ENCODE measurements at places on chromosomes 6 and 20.
A peak's percentile ranks its signal among the peaks of the same experiment; 100 is the strongest.

DNA sequence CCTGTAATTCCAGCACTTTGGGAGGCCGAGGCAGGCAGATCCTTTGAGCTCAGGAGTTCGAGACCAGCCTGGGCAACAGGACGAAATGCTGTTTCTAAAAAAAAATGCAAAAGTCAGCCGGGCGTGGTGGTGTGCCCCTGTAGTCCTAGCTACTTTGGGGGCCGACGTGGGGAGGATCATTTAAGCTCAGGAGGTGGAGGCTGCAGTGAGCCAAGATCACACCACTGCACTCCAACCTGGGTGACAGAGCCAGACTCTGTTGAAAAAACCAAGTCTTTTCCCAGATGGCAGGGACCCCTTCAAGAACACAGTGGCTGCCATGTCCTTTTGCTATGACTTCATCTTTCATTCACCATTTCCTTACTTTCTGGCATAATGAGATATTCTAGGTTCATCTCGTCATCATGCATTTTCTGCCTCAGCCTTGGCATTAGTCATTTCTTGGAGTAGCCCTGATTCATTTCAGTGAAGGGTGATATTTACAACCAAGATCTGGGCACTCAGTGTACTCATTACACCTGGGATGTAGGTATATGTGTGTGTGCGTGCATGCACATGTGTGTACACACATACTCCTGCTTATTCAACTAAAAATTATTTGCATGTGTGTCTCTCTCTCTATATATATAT, 61.4 kb upstream of the TOX2 start:
- no peak for DNase-seq

DNA sequence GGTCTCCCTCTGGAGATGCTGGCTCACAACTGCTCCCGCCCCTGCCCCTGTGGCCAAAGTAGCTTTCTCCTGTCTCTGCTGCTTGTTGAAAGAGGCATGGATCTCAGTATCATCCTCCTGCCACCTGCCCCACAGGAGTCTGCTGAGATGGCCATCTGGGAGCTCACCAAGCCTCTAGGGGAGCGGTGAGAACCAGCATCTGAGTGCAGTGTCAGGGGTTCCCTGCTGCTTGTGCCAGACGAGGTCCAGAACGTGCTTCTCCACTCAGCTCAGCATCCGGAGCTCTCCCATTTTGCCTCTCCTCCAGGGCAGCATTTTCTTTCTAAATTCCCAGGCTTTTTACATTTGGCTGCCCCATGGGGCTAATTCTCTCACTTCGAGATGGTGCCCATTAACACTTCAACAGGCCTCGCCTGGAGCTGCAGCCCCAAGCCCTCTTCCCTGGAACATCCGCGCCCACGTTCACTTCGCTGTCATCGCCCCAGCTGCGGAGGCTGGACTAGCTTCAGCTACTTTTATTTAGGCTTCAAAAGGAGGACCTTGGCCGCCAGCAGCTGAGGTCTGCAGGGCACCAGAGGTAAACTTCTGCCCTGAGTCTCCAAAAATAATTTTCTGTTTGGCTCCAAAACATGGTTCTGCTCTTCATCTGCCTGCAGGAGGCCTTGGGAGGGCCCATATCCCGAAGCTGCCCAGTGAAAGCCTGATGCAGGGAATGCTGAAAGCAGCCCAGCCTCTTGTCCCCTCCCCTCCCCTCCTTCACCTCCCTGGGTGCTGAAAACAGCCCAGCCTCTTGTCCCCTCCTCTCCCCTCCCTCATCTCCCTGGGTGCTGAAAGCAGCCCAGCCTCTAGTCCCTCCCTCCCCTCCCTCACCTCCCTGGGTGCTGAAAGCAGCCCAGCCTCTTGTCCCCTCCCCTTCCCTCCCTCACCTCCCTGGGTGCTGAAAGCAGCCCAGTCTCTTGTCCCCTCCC, 25.2 kb upstream of the MLN start:
- no peak for DNase-seq

DNA sequence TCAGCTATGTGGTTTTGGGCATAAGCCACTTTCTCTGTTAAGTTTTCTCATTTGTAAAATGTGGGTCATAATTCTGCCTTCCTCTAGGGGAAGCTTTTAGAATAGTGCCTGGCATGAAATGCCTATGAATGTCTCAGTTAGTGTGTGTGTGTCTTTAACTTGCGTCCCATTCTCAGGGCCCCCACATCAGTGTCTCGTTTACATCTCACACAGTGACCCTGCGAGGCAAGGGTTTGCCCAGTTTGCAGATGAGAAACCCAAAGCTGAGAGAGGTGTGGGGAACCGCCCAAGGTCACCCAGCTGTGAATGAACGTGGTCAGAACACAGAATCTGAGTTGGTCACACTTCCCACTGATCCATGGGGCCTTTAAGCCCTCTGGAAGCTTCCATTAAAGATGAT, 14.1 kb downstream of the DYNLRB1 start:
- DNase-seq, result no peak

DNA sequence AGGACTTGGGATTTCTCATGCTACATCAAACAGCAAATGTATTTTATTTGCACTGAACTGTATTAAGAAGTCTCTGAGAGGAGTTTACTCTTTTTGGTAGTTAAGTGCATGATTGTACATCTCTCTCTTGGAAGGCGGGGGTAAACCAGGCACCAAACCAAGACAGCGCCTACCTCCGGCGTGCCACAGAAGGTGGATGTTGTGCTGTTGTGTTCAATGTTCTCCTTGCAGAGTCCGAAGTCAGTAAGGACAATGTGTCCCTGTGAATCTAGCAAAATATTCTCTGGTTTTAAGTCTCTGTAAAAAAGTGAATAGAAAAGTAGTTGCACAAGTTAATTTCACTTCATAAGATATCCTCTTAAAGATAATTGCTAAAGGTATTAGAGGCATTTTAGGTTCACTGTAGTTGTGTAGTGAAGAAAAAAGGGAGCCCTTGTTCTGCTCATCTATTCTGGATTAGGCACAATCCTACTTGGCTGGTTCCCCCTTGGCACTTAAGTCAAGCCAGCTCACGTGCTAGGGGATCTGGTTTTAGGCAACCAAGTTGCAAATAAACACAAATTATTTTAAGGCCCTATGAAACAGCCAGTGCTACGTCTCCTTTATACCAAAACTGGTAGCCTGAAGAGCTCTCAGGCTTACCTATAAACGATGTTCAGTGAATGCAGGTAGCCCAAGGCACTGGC, 119.7 kb upstream of the SLC2A12 start:
- no peak for DNase-seq

DNA sequence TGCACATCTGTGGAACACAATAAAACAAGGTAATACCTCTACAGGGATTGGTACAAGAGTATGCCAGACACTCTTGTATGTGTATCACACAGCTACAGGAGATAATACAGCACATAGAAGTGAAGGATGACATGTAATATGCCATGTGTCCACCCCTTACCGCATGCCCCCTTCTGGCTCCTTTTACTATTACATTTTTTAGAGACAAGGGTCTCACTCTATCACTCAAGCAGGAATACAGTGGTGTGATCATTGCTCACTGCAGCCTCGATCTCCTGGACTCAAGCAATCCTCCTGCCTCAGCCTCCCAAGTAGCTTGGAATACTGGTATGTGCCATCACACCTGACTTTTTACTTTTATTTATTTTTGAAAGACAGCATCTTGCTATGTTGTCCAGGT, 4.2 kb upstream of the NCR3 start:
- peak; percentile 43 for DNase-seq

DNA sequence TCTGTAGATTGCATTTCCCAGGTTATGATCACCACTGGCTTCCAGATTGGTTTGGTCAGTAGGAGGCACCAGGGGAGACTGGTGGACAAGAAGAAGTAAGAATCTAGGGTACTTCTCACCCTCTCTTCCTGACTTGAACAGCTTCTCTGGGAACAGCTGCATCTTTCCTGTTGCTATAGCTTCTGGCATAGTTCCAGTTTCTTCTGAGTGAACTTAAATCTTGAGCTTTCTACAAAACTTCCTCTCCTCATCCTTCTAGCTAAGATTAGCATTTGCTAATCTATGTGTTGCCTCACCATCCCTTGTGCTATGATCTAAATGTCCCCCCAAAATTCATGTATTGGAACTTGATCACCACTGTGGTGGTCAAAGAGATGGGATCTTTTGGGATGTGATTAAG, 724.6 kb downstream of the UTRN start:
- no peak for DNase-seq

DNA sequence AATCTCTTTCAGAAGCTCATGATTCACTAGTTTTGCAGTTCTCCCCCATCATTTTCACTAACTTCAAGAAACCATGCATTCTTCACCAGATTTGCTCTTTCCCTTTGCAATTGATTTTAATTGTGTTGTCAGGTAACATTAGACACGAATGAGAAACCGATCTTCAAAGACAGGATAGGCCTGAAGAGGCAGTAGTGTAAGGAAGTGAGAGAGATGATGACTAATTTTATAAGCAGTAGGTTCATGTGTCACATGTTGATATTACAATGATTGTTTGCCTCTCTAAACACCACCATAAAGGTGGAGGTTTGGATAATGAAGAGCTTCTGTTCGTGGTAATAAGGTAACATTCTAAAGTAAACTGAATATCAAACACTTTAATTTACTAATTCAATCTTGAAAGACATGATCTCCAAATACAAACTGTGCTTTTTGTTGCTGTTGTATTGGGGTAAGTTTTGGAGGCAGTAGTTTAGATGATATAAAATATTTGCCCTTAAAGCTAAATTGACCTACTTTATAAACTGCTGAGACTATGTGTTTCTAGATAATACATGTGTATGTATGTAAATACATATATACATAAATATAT, 207.2 kb downstream of the PHACTR1 start:
- DNase-seq, result no peak

Measured in RCC 7860 (cell line).